Activated naive CD8-positive, alpha-beta T cell treated with anti-CD3 and anti-CD28 coated beads, Interleukin-2, amount 10 ng/mL, durations not matched to agents 7 days and 5 days (primary cell): ENCODE measurements at places on chromosomes 6 and 20. TPM values are rescaled to one million over a fixed set of nuclear protein-coding genes. Genes with fewer than 3 reads are reported as not detected.

GNMT gene
- total RNA-seq: 1.2 TPM

RHAG gene
- total RNA-seq: not detected

SRSF12 gene
- total RNA-seq: not detected

BNIP5 gene
- total RNA-seq: not detected

RAET1G gene
- total RNA-seq: not detected

BANF2 gene
- not detected for total RNA-seq

TAGAP gene
- total RNA-seq: 112 TPM

ACTR5 gene
- total RNA-seq: 11.9 TPM

MOG gene
- total RNA-seq: not detected

NRSN2 gene
- 3.6 TPM for total RNA-seq

GRCh38 chr6:11804135-11804534 lies 25.5 kb upstream of the ADTRP start:
- no peaks in the 10 kb centered on the region for H3K27me3 ChIP-seq
- peaks cover 2% of the 10 kb centered on the region for H3K36me3 ChIP-seq
- no peak overlapping the region for H3K4me3 ChIP-seq

DNA sequence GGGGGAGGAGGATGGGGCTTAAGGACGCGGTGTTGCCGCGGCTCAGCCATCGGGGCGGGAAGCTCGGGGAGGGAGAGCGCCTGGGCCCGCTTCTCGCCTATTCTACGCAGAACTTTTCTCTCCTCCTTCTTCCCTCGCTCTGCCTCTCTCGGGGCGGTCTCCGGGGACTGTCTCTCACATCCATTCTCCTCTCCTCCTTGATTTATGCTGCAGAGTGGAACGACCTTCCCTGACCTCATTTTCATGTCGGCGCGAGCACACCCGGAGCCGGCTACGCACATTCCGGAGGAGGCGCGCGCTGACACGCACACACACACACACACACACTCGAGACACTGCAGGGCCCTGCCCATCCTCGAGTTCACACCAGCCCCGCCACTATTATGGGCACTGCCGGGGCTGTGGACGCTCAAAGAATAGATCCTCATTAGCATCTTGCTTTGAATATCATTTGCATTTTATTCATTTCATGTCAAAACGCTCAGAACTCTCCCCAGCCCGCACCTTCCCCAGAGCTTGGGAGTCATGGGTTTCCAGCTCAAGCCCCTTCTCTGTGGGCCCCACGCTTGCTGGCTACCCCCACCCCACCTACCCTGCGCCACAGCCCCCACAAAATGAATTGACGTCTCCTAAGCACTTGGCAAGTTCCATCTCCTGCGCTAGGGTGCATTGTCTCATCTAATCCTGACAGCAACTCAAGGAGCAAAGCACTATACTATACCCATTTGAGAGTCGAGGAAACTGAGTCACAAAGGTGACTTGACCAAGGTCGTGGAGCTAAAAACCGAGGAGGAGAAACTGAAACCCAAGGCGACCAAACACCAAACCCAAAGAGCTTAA lies 36.8 kb downstream of the NCR2 start:
- H3K36me3 ChIP-seq: no peaks in the 10 kb centered on the region
- no peak overlapping the region for H3K27ac ChIP-seq
- H3K27me3 ChIP-seq: peaks cover 84% of the 10 kb centered on the region
- H3K4me1 ChIP-seq: peaks cover 26% of the 10 kb centered on the region
- DNase-seq: peak; percentile 54
- peak overlapping the region; percentile 82 for H3K4me3 ChIP-seq

DNA sequence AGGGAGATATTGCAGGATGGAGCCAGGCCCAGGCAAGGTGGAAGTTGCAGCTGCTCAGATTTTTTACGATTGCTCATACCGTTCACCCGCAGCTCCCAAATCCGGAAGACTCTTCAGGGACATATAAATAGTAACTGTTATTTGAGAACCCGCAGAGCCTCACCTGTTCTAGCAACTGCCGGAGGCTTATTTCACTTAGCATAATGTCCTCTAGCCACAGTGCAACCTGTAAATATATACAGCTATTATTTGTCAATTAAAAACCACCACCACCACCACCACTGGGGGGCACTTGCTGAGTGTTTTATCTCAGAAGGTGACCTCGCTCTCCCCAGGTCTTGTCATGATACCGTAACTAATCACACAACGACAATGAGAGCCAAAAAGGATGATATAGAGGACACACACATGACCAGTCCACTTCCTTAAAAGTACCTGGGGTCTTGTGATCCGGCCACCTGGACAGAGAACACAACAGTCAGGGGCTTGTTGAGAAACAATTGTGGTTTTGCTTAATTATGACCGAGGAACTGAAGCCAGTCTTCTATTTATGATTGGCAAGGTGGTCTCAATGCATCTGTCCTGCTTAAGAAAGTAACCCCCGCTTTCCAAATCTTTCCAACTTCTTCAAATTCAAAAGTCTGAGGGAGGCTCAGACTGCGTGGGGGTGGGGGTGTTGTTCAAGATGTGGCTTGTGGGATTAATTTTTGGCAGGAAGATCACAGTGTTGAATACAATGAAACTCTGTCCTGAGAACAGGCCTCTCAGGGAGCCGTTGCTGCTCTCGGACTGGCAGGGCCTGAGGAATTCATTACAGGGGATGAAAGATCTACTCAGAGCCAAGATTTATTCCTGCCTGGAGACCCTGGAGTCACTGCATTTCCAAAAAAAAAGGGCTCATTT lies 107.7 kb upstream of the PRND start:
- H3K27me3 ChIP-seq: peaks cover 13% of the 10 kb centered on the region
- H3K27ac ChIP-seq: no peak overlapping the region
- peaks cover 9% of the 10 kb centered on the region for H3K4me1 ChIP-seq
- no peak overlapping the region for H3K4me3 ChIP-seq

DNA sequence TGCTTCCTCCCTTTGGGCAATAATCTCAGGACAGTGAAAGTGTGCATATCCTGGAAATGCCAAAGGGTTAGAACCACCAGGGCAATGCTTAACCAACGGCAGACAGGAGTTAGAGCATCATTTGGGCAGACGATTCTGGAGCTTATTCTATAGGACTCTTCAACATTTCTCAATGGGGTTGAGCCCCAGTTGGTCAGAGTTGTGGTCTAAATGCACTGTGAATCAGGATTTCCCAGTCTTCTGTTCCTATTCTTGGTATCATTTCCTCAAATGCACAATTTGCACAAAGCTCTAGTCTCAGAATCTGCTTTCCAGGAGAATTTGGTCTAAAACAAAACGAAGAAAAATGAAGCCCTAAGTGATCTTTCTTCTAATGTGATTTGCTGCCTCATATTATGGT lies 389.6 kb upstream of the JAG1 start:
- no peaks in the 10 kb centered on the region for H3K4me1 ChIP-seq
- no peak for DNase-seq

- H3K4me3 ChIP-seq: no peak overlapping the region
- H3K27ac ChIP-seq: no peak overlapping the region
- DNase-seq: no peak
- H3K27me3 ChIP-seq: no peaks in the 10 kb centered on the region
- peaks cover 24% of the 10 kb centered on the region for H3K36me3 ChIP-seq
- peaks cover 8% of the 10 kb centered on the region for H3K4me1 ChIP-seq
Observed at GRCh38 chr20:33391722-33392415, 9.4 kb downstream of the CDK5RAP1 start.

- peak overlapping the region; percentile 70 for H3K27ac ChIP-seq
- H3K4me3 ChIP-seq: peak overlapping the region; percentile 68
- H3K36me3 ChIP-seq: peaks cover 13% of the 10 kb centered on the region
- peaks cover 17% of the 10 kb centered on the region for H3K4me1 ChIP-seq
Observed at GRCh38 chr6:144036064-144036834, 28.2 kb upstream of the PLAGL1 start.

- H3K36me3 ChIP-seq: peaks cover 4% of the 10 kb centered on the region
- DNase-seq: peak; percentile 58
- peaks cover 10% of the 10 kb centered on the region for H3K4me1 ChIP-seq
- peak overlapping the region; percentile 87 for H3K27ac ChIP-seq
- no peaks in the 10 kb centered on the region for H3K27me3 ChIP-seq
Observed at GRCh38 chr20:61719691-61720347, 345.9 kb downstream of the TAF4 start.

GRCh38 chr6:36679043-36679833 lies 724 bp downstream of the CDKN1A start:
- peaks cover 49% of the 10 kb centered on the region for H3K4me1 ChIP-seq
- peak overlapping the region; percentile 99 for H3K4me3 ChIP-seq
- DNase-seq: peak; percentile 61
- H3K27ac ChIP-seq: peak overlapping the region; percentile 96
- H3K36me3 ChIP-seq: peaks cover 6% of the 10 kb centered on the region

DNA sequence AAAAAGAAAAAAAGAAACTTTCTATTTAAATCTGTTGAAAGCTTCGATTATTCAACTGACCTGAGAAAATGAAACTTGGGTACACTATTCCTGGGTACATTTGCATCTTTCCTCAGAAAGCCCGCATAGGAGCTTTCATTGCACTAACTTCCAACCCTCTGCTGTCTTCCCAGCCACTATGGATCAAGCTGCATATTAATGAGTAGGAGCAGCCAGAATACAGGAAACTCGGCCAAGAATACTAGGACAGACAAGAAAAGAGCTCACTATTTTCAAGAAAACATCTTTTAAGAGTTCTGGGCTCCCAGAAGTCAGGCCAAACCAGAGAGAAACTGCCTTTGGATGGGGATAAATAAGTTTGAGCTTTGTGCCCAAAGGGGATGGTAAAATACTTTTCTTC lies 135.0 kb upstream of the CCDC28A start:
- no peak overlapping the region for H3K27ac ChIP-seq
- DNase-seq: no peak
- no peak overlapping the region for H3K4me3 ChIP-seq
- H3K36me3 ChIP-seq: no peaks in the 10 kb centered on the region
- peaks cover 19% of the 10 kb centered on the region for H3K27me3 ChIP-seq

- no peak overlapping the region for H3K27ac ChIP-seq
- DNase-seq: no peak
- H3K36me3 ChIP-seq: peaks cover 27% of the 10 kb centered on the region
- peaks cover 7% of the 10 kb centered on the region for H3K4me1 ChIP-seq
- no peak overlapping the region for H3K4me3 ChIP-seq
- no peaks in the 10 kb centered on the region for H3K27me3 ChIP-seq
Observed at GRCh38 chr6:111592726-111593511, 12.8 kb downstream of the TRAF3IP2 start.

GRCh38 chr20:2691127-2691526 lies 1.5 kb upstream of the EBF4 start:
- H3K27me3 ChIP-seq: peaks cover 58% of the 10 kb centered on the region
- H3K4me1 ChIP-seq: peaks cover 22% of the 10 kb centered on the region
- H3K4me3 ChIP-seq: peak overlapping the region; percentile 77
- DNase-seq: no peak

DNA sequence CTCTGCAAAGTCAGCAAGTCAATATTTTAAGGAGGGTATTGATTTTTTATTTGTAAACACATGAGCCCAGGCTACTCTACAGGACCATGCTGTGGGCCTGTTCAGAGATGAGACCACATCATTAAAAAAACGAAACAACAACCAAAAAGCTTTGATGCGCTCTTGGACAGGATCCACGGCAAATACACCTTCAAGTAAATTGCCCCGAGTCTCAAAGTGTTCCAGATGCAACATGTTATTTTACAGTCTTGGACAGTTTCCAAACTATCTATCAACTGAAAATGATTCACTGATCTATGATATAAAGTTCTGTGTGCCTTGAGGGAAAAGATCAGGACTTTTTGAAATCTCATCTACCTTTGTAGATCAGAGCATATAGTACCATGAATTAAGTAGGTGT lies 25.8 kb upstream of the CARMIL1 start:
- no peak for DNase-seq
- H3K4me3 ChIP-seq: no peak overlapping the region
- no peaks in the 10 kb centered on the region for H3K36me3 ChIP-seq
- no peak overlapping the region for H3K27ac ChIP-seq
- peaks cover 3% of the 10 kb centered on the region for H3K27me3 ChIP-seq
- peaks cover 3% of the 10 kb centered on the region for H3K4me1 ChIP-seq

DNA sequence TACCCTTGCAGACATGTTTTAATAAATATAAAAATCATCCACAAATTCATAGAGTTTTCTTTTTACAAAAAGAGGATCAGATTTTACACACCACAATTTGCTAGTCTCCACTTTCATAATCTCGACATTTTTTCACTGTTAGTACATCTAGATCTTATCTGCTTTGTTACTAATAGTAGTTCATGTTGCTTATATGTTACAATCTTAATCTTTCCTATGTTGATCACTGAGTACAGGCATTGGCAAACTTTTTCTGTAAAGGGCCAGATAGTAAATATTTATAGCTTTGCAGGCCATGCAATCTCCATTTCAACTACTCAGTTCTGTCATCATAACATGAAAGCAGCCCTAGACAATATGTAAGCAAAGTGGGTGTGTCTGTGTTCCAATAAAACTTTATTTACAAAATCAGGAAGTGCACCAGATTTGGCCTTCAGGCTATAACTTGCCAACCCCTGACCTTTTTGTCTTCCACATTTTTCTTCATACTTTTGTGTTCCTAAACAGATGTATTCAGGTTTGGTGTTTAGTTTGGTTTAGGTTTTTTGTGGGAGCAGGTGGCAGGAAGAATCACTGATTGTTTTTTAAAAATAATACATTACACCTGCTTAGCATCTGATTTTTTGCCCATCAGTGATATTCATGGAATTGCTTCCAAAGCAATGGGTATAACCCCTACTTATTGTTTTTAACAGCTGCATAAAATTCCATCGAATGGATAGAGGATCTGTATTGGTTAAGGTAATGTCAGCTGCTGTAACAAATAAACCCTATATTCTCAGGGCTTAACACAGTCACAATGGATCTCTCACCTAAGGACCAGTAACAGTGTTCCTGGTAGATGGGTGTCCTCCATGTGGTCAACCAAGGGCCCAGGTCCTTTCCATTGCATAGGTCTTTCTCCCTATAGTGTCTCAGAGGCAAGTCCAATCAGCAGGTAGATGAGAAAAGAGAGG lies 61.2 kb downstream of the EYA2 start:
- peaks cover 5% of the 10 kb centered on the region for H3K27me3 ChIP-seq
- H3K27ac ChIP-seq: no peak overlapping the region
